Activated CD8-positive, alpha-beta T cell treated with anti-CD3 and anti-CD28 coated beads, Interleukin-2, amount 10 ng/mL, durations not matched to agents 7 days and 5 days (primary cell): ENCODE measurements at places on chromosomes 2 and 18. TPM values are rescaled to one million over a fixed set of nuclear protein-coding genes. Genes with fewer than 3 reads are reported as not detected.

Gene CD207
- not detected for total RNA-seq

Gene DSC1
- 0.16 TPM for total RNA-seq

Gene TCF4
- total RNA-seq: 0.21 TPM

Gene ITPRIPL1
- total RNA-seq: 43.5 TPM

Gene HJURP
- total RNA-seq: 135 TPM

Gene CFAP65
- total RNA-seq: not detected

Gene GDF7
- not detected for total RNA-seq

Gene CERKL
- total RNA-seq: not detected

Gene COLEC11
- not detected for total RNA-seq

Gene CSRNP3
- total RNA-seq: not detected

Gene SNORC
- total RNA-seq: 2.2 TPM

Gene TACR1
- total RNA-seq: not detected

Gene LOXL3
- 0.21 TPM for total RNA-seq

Gene DTNA
- total RNA-seq: not detected

Gene RFTN2
- total RNA-seq: not detected

Gene IL36B
- total RNA-seq: not detected

Gene SRD5A2
- not detected for total RNA-seq

Gene RAB31
- not detected for total RNA-seq

Gene MARS2
- total RNA-seq: 15.0 TPM

Gene PCARE
- total RNA-seq: not detected

Gene PRSS56
- total RNA-seq: not detected

Gene AAK1
- total RNA-seq: 105 TPM

Gene ASNSD1
- 36.9 TPM for total RNA-seq

Gene RBFA
- total RNA-seq: 26.2 TPM

Gene GAL3ST2
- total RNA-seq: 0.34 TPM

Gene PARD3B
- 0.76 TPM for total RNA-seq

Gene BOK
- total RNA-seq: not detected

Gene GPR75
- total RNA-seq: 3.0 TPM

Gene STAT4
- total RNA-seq: 154 TPM

Gene OTOF
- total RNA-seq: 19.9 TPM

Gene CPSF3
- 55.2 TPM for total RNA-seq

Gene PLCD4
- total RNA-seq: 0.32 TPM

Gene SPEG
- 10.8 TPM for total RNA-seq

Gene ABCG5
- total RNA-seq: not detected

Gene SMYD1
- total RNA-seq: not detected

Gene TSPYL6
- total RNA-seq: not detected

Gene C2orf81
- 1.5 TPM for total RNA-seq

Gene ASB18
- not detected for total RNA-seq
